Activated CD4-positive, alpha-beta T cell treated with anti-CD3 and anti-CD28 coated beads, Interleukin-2, amount 10 ng/mL, durations not matched to agents 7 days and 5 days (primary cell): ENCODE measurements at places on chromosomes 6 and 20.

- DNase-seq, result no peak
Measured at GRCh38 chr20:37500311-37500710, 20.7 kb upstream of the NNAT start.

- DNase-seq, result no peak
Measured at GRCh38 chr20:15011631-15012030, 674.2 kb upstream of the FLRT3 start.

GRCh38 chr6:16429669-16430068 is 191.3 kb downstream of the GMPR start:
- no peak for DNase-seq

DNA sequence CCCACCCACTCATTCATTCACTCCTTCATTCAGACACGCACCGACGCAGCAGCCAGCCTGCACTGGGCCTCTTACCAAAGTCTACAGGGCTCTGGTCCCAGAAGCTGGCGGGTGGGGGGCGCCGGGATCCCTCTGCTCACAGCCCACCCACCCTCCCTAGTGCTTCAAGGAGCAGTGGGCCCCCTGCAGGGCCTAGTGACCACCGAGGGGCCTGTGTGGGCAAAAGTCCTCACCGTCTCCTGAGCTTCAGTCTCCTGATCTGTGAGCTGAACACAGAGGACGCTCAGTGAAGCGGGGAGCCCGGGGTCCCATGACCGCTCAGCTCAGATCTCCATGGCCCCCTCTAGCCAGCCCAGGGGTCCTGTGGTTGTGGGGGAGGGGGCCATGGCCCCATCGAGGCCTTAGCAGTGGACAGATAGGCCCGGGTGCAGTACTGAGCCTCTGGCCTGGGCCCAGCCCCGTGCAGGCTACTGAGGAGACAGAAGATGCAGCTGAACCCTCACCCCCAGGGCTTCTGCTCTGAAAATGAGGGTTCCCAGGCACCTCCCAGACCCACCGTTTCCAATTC is 33.4 kb upstream of the MRGBP start:
- DNase-seq, result no peak

- no peak for DNase-seq
Measured at GRCh38 chr6:1764397-1764987, 154.8 kb downstream of the FOXC1 start.
